Endothelial cell (in vitro differentiated cells): ENCODE measurements at places on chromosomes 13 and 19.

DNA sequence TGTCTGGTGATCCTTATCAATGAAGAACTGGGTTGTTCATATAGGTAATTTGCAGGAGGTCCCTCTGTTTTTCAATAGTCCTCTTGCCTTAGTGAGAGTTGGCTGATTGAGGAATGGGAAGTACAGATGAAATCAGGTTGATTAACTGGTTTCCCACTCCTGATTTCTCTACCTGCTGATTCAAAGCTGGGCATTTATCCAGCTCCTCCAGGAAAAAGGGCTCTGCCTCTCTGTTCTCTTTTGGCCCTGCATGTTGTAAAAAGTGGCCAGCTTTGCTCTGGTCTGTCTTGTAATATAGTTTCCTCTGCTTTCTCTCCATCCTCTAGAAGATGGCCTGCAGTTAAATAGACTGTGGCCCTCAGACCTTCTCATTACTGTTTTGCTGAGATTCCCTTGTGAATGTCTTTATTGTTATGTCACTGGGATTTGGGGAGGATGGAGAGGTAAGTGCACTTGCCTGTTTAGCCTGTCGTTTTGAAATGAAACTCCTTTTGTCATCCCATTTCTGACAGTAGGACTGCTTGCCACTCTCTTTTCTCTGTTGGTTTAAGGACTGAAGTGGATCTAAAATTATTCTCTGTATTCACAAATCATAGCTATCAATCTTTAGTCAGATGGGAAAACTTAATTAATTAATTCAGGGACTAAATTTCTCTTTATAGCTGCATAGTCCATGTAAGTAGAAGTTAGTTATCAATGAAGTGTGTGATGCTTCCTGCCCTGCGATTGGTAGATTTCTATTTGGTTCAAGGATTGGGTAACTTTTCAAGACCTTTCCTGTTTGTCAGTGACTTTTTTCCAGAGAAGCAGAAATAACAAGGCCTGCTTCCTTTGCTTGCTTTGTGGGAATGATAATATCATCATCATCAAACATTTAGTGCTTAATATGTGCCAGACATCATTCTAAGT is 28.5 kb downstream of the GARRE1 start:
- DNase-seq: no peak

GRCh38 chr19:31054430-31054829 is 294.8 kb downstream of the TSHZ3 start:
- DNase-seq: peak; percentile 52

DNA sequence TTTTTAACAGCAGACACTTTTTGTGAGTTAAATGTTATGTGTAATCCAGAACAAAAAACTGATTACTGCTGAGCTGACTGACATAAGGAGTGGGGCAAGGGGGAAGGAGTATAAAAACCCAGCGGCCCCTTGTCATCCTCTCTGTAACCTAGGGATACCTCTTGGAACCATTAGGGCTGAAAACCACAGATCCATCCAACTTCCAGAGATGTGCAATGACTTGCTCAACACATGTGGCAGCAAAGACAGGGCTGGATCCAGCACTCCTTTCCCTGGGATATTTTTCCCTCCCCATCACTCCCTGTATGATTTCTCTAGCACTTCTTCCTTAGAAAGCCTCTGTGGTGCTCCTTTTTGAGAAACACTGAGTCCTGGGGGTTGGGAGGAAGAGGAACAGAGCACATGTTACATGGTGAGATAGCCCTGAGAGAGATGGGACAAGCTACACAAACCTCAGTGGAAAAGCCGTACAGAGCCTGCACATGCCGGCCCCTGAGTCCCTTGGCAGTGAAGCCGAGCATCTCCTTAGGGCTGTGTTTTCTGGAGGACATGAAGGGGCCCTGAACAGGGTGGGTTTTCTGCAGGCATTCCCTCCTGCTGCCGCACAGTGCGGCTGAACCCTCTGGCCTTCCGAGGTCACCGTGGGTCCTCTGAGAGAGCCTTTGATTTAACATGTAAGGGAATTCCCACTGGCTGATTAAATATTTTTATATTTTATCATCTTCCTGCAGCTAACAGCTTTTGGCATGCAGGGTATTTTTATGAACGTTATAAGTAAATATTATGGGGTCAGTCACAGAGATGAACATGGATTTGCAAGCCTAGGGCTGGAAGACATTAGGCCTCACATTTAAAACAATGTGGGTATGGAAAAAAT is 219.9 kb downstream of the COG6 start:
- no peak for DNase-seq

DNA sequence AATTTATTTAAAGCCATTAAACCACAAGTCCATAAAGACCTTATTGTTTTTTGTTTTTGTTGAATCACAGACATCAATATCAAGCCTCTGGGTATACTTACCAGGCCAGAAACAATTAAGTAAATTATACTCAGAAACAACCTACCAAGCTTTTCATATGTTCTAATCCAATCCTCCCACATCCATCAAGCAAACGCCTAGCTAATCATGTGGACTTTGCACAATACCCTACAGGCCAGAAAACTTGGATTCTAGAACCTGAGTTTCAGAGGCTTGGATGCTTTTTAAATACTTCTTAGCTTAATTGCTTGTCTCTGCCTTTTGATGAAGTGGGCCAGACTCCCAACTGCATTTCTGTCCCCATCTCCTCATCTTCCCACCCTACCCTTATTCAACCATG is 39.9 kb downstream of the TGDS start:
- DNase-seq: no peak

DNA sequence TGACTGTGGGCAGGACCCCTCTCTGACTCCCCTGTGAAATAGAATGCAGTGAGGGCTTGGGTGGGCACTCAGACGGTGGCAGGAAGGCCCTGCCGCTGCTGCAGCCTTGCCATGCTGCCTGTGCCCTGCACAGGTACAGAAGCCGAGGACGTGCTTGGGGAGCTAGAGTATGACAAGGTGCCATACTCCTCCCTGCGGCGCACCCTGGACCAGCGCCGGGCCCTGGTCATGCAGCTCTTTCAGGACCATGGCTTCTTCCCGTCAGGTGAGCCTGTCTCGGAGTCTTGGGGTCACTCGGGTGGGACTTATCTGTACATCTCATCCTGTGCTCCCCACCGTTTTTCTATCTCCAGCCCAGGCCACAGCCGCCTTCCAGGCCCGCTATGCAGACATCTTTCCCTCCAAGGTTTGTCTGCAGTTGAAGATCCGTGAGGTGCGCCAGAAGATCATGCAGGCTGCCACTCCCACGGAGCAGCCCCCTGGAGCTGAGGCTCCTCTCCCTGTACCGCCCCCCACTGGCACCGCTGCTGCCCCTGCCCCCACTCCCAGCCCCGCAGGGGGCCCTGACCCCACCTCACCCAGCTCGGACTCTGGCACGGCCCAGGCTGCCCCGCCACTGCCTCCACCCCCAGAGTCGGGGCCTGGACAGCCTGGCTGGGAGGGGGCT is 7.3 kb upstream of the PRR19 start:
- DNase-seq: no peak

DNA sequence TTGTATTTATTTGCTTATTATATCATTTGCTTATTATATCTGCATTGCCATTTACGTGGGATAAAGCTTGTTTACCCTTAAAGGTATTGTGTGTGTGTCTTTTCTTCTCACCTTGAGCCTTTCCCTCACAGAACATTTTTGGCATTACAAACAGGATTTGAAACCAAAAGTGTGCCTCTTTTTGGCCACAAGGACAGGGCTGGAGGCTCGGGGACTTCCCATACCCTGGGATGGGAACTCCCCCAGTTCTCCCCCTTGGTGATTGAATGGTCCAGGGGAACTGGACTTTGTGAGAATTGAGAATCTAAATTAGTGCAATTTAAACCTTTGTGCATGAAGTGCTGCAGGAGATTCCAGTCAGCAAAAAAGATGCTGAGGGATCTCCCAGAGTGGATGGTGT is 2.4 kb upstream of the ZNF506 start:
- no peak for DNase-seq

DNA sequence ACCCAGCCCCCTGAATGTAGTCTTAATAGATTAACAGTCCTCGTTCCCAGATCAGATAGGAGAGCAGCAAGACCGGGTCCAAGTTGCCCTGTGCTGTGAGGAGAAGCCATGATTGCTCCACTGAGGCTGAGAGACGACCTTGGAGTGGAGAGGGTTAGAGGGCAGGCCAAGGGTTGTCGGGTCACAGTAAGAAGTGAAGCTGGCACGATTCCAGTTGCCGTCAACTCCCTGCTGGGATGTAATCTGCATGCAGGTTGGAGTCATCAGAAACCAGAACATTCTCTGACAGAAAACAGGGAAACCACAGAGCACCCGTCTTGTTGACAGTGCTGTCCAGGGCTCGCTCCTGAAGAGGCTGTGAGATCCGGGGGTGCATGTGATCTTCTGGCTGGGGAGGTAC is 19.0 kb upstream of the ATP11A start:
- DNase-seq: no peak

- DNase-seq: peak; percentile 77
These were observed 9.1 kb downstream of the SPACA6 start for GRCh38 chr19:51702103-51702824.

DNA sequence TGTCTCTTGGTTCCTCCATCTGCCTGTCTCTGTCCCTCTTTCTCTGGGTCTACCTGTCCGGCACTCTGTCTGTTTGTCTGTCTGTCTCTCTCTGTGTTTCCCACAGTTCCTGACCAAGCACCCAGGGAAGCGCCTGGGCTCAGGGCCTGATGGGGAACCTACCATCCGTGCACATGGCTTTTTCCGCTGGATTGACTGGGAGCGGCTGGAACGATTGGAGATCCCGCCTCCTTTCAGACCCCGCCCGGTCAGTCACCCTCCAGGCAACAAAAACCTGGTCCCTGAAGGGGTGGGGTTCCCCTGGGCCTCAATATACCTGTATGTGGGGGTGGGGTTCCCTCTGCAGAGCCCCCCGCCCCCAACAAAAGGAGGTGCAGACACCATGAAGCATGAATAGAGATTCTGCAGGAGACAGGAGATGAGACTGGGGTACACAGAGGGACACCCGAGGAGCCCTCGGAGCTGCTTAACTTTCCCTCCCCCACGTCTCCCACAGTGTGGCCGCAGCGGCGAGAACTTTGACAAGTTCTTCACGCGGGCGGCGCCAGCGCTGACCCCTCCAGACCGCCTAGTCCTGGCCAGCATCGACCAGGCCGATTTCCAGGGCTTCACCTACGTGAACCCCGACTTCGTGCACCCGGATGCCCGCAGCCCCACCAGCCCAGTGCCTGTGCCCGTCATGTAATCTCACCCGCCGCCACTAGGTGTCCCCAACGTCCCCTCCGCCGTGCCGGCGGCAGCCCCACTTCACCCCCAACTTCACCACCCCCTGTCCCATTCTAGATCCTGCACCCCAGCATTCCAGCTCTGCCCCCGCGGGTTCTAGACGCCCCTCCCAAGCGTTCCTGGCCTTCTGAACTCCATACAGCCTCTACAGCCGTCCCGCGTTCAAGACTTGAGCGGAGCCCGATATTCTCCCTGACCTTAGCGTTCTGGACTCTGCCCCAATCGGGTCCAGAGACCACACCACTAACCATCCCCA is 2.6 kb upstream of the CACNG7 start:
- DNase-seq: peak; percentile 64

DNA sequence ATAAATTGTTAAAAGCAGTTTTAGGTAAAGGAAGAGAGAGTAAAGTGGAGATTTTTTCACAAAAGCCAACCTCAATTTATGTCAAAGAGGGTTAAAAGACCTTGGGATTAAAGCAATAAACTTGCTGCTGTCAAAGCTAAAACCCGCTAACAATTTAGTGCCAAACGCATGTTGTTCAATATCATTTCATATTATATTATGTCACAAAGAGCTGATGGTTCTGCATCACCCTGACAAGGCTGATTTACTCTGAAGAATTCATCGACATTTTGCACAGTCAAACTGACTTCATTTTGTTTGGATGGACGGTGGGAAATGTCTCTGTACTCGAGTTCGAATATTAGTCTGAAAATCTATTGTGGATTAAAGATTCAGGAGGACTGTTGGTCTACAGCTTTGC is 315.8 kb upstream of the TSHZ3 start:
- DNase-seq: no peak

DNA sequence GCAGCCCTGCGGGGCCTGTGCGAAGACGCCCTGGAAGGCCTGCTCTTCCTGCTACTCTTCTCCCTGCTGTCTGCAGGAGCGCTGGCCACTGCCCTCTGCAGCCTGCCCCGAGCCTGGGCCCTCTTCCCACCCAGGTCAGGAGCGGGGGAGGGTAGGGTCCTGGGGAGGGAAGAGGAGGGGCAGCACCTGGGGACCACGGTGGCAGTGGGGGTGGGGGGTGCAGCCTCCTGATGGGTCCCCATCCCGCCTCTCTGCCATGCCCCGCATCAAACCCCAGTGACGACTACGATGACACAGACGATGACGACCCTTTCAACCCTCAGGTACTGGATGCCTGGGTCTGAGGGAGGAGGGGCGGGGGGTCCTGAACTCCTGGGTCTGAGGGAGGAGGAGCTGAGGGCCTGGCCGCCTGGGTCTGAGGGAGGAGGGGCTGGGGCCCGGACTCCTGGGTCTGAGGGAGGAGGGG is 13.4 kb upstream of the LENG8 start:
- no peak for DNase-seq

GRCh38 chr19:4473763-4474513 is 1.8 kb downstream of the HDGFL2 start:
- no peak for DNase-seq

GRCh38 chr13:27006519-27007161 is 165.0 kb downstream of the USP12 start:
- DNase-seq: no peak

- no peak for DNase-seq
These were observed 100.5 kb downstream of the TRPC4 start for GRCh38 chr13:37769078-37769477.

DNA sequence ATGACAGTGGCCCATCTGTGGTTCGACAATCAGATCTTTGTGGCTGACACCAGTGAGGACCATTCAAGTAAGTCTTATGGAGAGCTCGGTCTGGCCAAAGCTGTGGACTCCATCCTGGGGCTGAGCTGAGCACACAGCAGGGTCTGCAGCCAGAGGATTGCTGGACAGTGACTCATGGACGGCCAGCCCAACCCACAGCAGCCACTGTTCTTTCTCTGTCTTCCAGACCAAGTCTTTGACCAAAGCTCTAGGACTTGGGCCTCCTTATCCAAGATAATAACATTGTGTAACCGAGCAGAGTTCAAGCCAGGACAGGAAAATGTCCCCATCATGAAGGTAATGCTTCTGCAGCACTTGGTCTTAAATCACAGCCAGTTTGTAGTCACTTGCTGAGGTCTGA is 12.4 kb downstream of the ATP12A start:
- DNase-seq: no peak

- no peak for DNase-seq
These were observed 340.0 kb downstream of the SUCLA2 start for GRCh38 chr13:47661076-47661475.

- DNase-seq: no peak
These were observed 836 bp upstream of the BST2 start for GRCh38 chr19:17406046-17406886.

GRCh38 chr19:14553939-14554243 is 18.0 kb downstream of the NDUFB7 start:
- no peak for DNase-seq

GRCh38 chr19:29687897-29688728 is 22.9 kb downstream of the PLEKHF1 start:
- DNase-seq: no peak

DNA sequence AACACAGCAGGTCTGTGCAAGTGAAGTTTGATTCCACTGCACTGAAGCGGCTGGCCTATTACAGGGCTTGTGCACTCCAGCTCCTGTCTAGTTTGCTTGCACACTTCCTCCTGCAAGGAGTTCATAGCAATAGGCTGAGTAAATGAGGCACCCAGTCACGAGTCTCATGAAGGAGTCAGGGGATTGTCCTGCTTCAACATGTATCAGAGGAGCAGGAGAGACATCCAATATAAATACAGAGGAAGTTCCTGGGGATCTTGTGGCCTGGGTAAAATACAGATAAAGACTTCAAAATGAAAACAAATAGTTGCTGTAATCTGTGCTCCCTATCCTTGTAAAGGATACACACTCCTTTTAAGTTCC is 259.9 kb downstream of the SLITRK1 start:
- DNase-seq: no peak
